ENCODE measurements at places on chromosomes 12 and 14.

DNA sequence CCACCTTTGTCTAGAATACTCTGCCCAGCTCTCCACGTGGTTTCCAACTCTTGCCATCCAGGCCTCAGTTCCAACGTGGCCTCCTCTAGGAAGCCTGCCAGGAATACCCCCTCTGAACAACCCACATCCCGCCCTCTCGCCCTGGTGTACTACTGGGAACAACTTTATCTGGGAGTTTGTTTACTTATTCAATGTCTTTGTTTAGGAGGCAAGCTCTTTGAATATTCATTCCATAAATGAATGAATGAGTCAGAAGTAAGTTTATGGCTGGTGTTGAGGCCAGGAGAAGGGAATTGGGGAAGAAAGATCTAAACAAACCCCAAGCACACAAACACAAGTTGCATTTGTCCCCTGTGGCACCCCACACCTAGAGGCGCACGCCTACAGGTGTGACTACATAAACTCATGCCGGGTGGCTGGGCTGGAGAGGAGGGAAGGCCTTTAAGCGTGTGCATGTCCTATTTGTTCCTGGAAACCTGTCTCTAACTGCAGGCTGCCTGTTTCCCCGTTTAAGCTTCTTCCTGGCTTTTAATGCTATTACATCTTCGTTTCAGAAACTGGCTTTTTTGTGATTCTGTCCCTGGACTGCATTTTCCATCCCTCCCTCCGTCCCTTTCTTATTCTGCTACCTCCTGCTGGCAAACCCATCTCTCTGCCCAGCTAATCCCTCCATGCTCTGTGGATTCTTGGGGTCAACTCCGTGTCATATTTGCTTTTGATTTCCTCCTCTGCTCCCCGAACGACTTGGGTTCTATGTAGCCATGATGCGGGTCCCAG is 57.9 kb downstream of the FZD10 start:
- DNase-seq: no peak

DNA sequence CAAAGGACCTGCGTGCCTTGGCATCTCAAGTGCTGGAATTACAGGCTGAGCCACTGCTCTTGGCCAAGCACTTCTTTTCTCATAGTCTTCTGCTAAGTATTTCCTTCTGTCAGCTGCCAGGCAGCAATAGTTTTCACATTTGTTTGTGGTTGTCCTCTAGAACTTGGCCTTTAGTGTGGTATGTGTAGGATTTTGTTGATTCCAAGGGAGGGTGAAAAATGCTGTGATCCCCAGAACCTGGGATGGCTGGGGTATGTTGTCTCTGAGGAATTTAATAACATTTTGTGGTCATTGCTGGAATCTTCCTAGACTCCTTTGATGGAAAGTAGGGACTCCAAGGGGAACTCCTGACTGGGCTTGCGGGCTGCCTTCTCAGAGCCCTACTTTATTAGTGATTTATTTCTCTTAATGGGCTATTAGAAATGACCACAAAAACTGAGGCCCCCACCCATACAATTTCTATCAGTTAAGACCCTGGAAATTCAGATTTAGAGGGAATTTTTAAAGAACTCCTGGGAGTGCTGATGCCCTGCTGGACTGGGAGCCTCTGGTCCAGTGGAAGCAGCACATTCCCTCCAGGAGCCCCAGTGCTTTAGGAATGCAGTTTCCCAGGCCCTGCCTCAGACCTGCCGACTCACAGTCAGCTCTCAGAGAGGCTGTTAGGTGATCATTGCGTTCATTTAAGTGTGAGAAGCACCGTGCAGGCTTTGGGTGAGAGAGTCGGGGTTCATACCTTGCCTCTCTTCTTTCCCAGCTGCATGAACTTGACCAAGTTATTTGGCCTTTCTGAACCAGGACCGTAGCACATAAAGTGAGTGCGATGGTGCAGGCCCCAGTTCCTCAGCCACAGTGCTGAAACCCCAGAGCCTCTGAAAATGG is 22.7 kb downstream of the TRAF3 start:
- DNase-seq: peak; percentile 86

- no peak for DNase-seq
These were observed 69.0 kb upstream of the OVCH1 start for GRCh38 chr12:29566441-29566840.

DNA sequence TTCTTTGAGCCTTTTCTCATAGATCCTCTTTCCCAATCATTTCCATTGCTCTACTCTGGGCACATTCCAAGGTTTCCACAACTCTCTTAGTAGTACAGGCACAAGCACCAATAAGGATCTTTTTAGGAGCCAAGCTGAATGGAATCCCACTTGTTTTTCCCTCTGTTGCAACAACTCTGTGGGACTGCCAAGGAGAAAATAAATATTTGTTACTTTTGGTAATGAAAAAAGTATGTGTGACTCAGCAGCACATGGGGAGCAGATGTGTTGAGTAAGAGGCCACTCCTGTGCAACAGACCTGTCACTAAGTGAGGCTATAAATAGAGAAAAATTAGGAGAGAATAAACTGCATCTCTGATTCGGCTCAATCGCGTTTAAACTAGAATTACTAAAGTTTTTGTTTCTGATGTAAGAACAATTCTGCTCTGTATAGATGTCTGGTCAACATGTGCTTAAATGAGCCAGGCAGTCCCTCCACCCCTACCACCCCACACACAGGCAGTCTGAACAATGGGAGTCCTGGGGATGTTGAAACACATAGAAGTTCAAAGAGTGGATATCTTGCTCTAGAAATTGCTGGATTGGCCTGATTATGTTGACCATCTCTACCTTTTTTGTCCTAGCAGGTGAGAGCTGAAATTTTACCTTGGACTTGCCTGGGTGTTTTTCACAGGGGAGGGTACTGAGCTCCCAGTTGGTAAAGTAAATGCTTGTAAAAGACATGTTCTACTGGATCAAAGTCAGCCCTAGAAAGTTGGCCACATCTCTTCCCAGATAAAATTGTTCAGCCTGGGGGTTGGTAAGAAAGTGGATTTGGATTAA is 244.3 kb upstream of the NOVA1 start:
- peak; percentile 96 for DNase-seq

DNA sequence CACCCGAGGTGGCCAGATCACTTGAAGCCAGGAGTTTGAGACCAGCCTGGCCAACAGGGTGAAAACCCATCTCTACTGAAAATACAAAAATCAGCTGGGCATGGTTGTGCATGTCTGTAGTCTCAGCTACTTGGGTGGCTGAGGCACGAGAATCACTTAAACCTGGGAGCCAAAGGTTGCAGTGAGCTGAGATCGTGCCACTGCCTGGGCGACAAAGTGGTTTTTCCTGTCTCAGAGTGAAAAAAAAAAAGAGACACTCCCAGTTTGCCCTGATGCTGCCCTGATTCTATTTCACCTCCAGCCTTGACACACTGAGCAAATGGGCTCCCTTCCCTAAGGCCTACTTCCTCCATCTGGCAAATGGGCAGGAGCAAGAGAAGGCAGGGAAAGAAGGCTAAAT is 28.5 kb upstream of the PLEK2 start:
- no peak for DNase-seq

GRCh38 chr12:68572661-68573060 is 38.0 kb upstream of the RAP1B start:
- no peak for DNase-seq

DNA sequence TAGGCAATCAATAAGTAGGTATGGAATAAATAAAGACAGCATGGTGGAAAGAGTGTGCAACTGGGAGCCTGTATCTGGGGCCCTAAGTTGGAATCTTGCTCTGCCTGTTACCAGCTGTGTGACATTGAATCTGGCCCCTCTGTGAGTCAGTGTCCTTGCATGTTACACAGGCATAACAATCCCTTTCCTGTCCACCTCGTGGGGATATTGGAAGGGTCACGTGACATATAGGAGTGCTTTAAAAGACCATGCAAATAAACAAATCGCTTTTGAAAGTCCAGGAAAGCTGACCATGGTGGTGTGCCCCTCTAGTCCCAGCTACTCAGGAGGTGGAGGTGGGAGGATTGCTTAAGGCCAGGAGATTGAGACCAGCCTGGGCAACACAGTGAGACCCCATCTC is 51.1 kb upstream of the VRK1 start:
- DNase-seq: no peak

DNA sequence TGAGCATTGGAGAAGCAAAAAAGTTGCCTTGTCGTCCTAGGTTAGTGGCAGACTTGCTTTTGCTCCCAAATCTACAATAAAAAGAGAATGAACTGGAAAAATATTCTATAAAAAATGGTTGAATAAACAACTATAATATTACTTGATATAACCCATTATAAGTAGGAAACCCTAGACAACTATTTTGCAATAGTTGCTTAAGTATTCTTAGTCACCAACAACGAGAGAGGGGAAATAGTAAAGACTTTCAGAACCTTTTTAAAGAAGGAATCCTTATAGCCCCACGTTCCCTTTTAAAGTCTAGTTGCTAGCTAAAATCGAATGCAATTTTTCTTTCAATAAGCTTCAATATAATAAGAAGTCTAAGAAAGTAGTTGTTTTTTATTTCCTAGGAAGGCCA is 17.5 kb downstream of the AQP6 start:
- DNase-seq: peak; percentile 87

GRCh38 chr12:117042171-117042842 is 56.9 kb downstream of the TESC start:
- DNase-seq: no peak

DNA sequence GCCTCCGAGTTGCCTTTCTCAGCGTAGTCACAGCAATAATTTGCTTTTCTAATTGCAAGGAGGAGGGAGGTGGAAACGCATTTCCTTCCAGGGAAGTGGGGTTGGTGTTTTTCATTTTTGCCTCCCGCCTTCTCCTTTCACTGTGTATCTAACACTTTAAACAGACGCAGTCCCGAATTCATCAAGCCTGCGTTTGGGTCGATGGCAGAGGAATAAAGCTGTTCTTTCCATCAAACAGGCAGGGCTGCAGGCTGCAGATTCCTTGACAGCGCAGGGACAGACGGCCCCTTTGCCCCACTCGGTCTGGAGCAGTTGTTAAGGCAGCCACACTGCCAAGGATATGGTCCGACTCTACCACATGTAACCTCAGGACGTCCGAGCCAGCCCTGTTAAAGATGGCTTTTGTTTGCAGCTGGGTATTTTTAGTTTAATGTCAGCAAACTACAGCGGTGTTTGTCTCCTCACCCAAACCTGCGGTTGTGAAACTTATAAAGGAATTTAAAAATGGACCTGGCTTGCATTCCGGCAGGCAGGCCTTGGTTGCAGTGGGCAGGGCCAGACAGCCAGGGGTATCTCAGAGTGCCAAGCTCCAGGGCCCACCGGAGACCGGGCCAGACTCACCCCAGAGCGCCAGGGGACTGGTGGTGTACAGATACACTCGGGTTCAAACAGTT is 2.1 kb downstream of the CHST11 start:
- DNase-seq: peak; percentile 45

GRCh38 chr14:76336876-76337275 is 39.1 kb upstream of the ESRRB start:
- no peak for DNase-seq

DNA sequence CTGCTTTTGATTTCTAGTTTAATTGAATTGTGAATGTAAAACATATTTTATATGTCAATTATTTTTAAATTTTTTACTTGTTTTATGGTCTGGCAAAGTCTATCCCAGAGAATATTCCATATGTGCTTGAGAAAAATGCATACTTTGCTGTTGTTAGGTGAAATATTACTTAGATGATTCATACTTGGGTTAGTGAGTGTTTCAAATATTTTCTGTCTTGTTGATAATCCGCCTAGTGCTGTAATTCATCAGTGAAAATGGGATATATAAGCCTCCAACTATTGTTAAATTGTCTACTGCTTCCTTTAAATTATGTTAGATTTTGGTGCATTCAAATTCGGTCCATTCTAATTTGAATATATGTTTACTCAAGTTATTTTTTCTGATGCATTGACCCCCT is 395.5 kb downstream of the LRFN5 start:
- peak; percentile 1 for DNase-seq

GRCh38 chr12:27332714-27333402 is at the start of gene BMAL2:
BMAL2 (plus strand) TSS chr12:27332836; CDS start chr12:27333073, 237 bp downstream.
- peak; percentile 74 for DNase-seq

DNA sequence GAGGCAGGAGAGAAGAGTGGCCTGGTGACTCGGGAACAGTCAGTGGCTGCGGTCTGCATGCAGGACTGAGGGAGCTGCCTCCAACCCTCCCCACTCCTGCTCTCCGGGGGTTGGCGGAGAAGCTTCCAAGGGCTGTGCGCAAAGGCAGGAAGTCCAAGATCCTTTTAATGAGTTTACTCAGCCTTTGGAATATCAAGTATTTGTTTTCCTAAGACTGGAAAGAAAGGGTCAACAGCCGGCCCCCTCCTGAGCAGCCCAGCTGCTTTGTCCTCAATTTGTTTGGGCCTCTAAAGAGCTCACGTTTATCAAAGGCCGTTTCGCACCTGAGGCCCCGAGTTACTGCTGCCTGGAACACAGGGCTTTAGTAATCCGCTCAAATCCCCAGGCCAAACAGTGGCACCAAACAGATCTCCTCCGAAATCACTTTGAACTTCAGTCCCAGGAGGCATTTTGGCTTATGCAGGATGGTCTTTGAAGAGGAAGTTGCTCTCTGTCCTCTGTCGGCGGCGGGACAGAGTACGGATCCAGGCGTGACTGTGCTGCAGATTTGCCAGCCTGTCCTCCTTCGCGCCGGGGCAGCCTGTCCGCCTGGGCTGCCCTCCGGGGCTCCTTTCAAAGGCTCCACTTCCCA is 117.2 kb upstream of the FZD10 start:
- peak; percentile 0 for DNase-seq

DNA sequence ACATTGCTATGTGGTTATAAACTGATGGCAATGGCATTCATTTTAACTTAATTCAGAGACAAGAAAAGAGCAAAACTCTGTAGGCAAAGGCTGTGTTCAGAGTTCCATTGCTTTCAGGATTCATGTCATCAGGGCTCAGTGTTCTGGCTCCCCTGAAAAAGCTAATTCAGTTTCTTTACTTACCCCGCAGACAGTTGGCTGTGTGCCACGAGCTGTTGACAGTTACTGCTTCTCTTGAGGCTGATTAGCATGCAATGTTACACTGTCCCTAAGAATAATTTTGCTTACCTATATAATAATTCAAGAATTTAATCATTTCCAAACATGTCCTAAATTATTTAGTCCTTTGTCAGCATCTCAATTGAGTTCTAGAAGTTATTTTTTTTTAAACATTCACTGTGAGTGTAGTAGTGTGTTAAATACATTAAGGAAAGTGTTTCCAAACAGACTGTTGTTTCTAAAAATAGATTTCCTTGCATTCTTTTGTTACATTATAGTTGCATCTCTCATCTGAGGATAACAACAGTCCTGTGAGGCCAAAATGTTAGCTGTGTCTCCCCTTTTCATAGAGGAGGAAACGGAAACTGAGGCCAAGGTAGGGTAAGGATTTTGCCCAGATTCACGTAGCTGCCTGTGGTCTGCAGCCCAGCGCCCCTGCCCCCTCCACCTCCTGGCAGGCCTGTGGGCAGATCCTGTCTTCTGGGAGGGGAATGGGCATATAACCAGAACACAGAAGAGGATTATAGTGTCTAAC is 98.6 kb downstream of the PELI2 start:
- peak; percentile 70 for DNase-seq

- DNase-seq: peak; percentile 49
These were observed 238.5 kb downstream of the CACNA1C start for GRCh38 chr12:2291182-2291832.

DNA sequence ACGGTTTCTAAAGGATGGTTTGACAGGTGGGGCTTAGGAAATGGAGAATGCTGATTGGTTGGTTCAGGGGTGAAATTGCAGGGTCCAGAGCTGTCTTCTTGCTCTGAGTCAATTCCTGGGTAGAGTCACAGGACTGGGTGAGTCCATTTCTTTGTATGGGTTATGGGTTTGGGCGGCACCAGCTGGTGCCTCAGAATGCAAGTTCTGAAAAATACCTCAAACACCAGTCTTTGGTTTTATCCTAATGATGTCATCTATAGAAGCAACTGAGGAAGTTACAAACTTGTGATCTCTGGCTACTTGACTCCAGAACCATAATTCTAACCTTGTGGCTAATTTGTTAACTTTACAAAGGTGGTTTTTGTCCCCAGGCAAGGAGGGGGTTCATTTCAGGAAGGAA is 47.6 kb upstream of the EIF5 start:
- no peak for DNase-seq
